ENCODE measurements at places on chromosomes 7 and 10. TPM values are rescaled to one million over a fixed set of nuclear protein-coding genes. Genes with fewer than 3 reads are reported as not detected.

The DNAH11 gene
- 0.01 TPM for polyA plus RNA-seq

The HOXA7 gene
- 2.9 TPM for polyA plus RNA-seq

The PNLIPRP3 gene
- polyA plus RNA-seq: not detected

The FAM221A gene
- polyA plus RNA-seq: 3.5 TPM

The CYP2E1 gene
- 0.25 TPM for polyA plus RNA-seq

GRCh38 chr7:148883266-148884048 is 634 bp downstream of the EZH2 start:
- DNase-seq: peak; percentile 71

GRCh38 chr10:71812913-71813590 is 38.0 kb downstream of the PSAP start:
- no peak for DNase-seq

DNA sequence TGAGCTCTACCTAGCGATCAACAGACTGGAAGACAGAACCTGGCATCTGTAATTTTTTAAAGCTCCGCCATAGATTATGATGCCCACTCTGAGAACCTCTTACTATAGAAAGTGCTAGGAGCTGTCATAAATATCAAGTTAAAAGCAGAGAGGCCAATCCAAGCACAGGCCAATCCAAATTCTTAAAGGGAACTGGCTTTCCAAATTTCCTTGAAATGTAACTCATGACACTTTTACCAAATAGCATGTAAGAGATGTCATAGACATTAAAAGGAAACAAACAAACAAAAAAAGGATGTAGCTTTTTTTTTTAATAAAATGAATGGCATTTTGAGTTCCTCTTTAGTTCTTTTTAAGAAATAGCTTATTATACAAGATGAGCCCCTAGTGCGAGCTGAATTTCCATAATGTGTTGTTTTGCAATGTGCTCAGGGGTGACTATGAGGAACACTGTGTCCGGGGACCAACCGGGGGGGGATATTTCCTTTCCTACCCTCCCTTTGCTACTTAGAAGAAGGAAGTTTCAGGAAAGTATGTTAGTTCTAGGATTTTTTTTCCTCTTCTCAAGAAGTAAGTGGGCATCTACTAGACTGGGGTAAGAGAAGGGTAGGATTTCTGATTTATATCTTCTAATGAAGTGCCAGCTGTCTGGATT is 23.7 kb upstream of the MRC1 start:
- no peak for DNase-seq

- DNase-seq: no peak
Observed at GRCh38 chr10:17060289-17060688, 69.3 kb downstream of the CUBN start.

- DNase-seq: no peak
Observed at GRCh38 chr10:33660329-33660728, 325.9 kb upstream of the NRP1 start.

DNA sequence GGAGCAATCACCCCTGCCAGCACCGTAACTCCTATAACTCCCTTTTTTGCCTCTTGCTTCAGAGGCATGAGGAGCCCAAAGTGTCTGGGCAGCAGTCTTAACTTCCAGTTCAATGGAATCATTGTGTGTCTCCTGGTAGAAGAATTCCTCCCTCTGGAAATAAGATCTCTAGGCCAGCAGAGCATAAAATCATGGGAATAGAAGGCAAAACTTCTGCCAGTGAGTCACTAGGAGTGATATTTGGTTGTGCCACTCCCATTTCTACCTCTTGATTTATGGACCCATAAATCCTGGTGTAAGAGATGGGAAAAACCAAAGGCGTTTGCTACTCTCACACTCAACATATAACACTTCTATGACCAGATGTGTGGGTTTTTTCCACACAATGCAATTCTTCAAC is 104.9 kb upstream of the FAM180A start:
- DNase-seq: no peak

DNA sequence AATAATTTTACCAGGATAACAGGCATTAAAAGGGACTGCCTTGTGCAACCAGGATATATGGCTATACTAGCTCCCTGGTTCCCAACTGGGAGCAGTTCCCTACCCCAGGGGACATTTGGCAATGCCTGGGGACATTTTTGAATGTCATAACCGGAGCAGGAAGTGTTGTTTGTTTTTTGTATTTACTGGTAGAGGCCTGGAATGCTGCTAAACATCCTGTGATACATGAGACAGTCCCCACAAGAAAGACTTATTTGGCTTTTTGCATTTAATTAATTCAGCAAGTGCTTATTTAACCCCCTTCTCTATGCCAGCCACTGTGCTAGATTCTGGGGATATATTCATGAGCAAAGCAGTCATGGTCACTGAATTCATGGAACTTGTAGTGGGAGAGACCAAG is 181.2 kb downstream of the BBS9 start:
- DNase-seq: no peak

DNA sequence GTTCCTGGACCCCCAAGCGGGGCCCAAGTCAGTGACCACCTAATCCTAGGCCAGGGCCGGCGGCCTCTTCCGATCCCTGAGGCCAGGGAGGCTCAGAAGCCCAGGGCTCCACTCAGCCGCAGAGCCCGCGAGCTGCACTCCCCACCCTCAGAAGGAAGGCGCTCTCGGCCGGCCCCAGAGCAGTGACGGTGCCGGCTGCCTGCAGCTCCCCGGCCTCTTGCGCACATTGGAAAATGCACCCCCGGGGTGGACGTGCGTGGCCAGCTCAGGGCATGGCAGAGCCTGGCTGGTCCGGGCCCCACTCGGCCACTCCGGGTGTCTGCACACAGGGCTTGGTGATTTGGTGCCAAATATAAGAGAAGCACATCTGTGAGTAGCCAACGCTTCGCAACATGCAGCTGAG is 269.1 kb downstream of the PTPRN2 start:
- no peak for DNase-seq

GRCh38 chr10:71878327-71879034 is 27.4 kb upstream of the PSAP start:
- no peak for DNase-seq

- no peak for DNase-seq
Observed at GRCh38 chr10:78367751-78368150, 334.1 kb downstream of the RPS24 start.

GRCh38 chr10:102167861-102168260 is 15.7 kb downstream of the NOLC1 start:
- no peak for DNase-seq

DNA sequence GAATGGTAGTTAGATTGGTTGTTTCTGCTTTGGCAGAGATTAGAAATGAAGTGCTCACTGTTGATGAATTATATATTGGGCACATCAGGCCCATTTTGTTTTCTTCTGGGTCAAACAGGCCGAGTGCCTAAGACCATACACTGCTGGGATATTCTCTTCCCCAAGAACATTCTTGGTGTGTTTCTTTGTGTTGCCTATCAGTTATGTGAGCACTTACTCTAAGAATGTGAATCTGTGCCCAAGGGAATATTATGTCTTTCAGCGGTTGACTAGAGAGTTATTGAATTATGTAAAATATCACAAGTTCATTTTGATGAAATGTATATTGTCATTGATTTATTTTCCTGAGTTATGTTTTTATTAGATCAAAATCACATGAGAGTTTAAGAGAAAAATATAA is 255.5 kb upstream of the SMIM30 start:
- DNase-seq: no peak

Measured in psoas muscle (tissue), 8 donors.